ENCODE measurements at places on chromosomes 5 and 9. TPM values are rescaled to one million over a fixed set of nuclear protein-coding genes. Genes with fewer than 3 reads are reported as not detected.

MCIDAS gene
- 0.23 TPM for polyA plus RNA-seq

IL13 gene
- not detected for polyA plus RNA-seq

TRPM6 gene
- polyA plus RNA-seq = 0.24 TPM

TTC39B gene
- polyA plus RNA-seq = 2.8 TPM

OTP gene
- not detected for polyA plus RNA-seq

ARID3C gene
- not detected for polyA plus RNA-seq

HAVCR1 gene
- 0.08 TPM for polyA plus RNA-seq

WNK2 gene
- 9.3 TPM for polyA plus RNA-seq

HMCN2 gene
- polyA plus RNA-seq = 14.6 TPM

SOWAHA gene
- 0.65 TPM for polyA plus RNA-seq

PALM2AKAP2 gene
- 1.3 TPM for polyA plus RNA-seq

TEX10 gene
- 9.8 TPM for polyA plus RNA-seq

APBB3 gene
- polyA plus RNA-seq = 27.2 TPM

All from urinary bladder (tissue), 4 donors.